ENCODE measurements at places on chromosomes 16 and 17.
A peak's percentile ranks its signal among the peaks of the same experiment; 100 is the strongest.

GRCh38 chr16:66751053-66751302 is 431 bp downstream of the DYNC1LI2 start:
- DNase-seq = no peak

- no peak for DNase-seq
Measured at GRCh38 chr17:16434662-16435061, 19.3 kb downstream of the TRPV2 start.

DNA sequence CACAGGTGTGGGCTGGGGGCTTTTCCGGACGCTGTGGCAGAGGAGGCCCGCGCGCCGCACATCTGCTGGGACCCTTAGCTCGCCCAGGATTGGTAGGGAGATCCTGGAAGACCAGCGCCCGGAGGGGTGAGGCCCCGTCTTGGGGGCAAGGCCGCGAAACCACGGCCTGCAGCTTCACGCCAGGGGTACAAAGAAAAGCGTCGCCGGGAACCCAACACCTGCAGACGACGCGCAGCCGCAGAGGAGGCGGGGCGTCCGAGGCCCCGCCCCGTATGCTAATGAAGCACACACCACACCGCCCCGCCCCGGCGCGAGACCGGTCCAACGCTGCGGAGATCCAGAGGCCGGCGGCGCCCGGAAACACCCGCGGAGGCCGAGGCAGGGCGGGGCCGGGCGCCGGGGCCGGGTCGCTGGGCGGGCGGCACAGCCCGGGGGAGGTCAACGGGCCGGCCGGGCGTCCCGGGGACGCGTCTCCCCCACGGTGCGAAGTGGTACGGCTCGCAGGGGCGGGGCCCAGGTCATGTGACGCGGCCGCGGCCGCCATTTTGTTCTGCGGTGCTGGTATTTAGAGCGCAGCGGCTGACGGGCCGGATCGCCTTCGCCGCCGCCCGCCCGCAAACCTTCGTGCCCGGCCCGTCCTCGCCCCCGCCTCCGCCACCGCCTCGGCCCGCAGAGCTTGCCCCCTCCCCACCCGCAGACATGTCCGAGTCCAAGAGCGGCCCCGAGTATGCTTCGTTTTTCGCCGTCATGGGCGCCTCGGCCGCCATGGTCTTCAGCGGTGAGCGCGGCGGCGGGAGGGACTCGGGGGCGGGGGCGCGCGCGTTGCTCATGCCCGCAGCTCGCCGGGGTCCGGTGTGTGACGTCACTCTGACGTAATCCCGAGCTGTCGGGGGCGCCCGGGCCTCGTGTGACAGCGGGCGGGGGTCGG is at the start of gene ATP6V0C:
TSS of gene ATP6V0C (plus strand) at position 548 of the 928 bp plus-strand sequence. CDS start at position 700, 152 bp downstream.
- peak; percentile 94 for DNase-seq

GRCh38 chr16:53629607-53630312 is 73.9 kb downstream of the RPGRIP1L start:
- DNase-seq = no peak

DNA sequence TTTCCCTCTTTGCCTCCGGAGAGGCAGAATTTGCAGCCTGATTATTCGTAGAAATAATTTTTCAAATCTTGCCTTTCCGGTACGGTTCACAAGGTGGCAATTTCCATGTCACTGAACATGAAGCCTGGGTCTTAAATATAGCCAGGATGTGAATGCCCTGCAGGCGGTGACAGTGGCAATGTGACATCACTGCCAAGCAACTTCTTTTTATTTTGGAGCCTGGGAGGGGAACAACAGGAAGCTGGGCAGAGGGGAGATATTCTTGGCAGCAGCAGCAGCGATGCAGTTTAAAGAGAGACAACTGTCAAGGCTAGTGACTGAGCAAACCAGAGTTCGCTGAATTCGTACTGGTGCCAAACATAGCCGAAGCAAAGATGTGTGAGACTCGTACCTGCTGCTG is 171.1 kb downstream of the SNX29 start:
- no peak for DNase-seq

DNA sequence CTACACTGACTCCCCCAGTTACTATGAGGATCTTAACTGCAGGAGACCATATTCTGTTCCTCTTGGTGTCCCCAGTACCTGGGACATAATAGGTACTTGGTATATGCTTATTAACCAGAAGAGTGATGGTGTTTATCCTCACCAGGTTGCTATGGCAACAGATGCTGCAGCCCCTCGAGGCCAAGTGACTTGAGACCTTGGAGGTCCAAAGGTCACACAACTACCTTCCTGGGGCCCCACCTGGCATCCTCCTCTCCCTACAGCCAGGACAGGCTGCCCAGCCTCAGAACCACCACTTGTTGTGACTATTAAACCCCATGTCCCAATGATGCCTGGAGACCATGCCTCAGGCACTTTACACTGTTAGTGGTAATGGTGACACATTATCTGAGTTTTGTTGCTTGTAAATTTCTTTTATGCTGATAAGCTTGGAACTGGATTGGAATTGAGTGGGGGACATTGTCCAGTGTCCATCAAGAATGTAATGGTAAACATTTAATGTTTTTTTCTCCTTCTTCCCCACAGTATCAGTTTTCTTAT is 189.4 kb downstream of the CCDC182 start:
- DNase-seq = no peak

GRCh38 chr16:82628088-82628423 is 1.3 kb downstream of the CDH13 start:
- no peak for DNase-seq

DNA sequence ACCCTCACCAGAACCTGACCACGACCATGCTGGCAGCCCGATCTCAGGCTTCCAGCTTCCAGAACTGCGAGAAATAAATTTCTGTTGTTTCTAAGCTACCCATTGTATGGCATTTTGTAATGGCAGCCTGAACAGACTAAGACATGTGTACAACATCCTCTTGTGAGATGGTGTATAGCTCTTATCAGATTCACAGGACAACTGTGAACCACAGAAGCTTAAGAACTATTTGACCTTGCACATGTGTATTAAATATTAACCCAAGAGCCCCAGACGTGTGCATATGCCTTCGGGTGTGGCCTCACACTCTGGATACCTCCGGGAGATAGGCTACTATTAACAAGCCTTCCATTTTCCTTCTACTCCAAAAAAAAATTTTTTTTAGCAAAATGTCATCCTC is 248.9 kb downstream of the SLC39A11 start:
- DNase-seq = no peak

DNA sequence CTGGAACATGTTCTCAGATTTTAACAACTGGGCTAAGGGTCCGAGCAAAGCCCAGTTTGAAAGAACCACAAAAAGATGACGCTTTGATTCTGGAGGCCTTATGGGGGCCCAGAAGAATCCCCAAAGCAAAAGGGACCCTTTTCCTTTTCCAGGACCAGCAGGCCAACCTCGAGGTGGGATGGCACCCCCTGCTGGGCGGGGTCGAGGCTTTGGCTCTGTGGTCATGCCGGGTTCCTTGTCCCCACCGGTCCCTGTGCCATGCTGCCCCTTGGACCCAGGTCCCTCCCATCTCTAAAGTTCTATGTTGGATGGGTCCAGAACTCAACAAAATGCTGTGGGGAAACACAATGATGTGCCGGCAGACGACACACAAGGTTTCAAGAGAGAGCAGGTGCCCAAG is 30.9 kb downstream of the TMEM204 start:
- DNase-seq = no peak

- no peak for DNase-seq
Measured at GRCh38 chr16:24815021-24815420, 30.7 kb upstream of the SLC5A11 start.

DNA sequence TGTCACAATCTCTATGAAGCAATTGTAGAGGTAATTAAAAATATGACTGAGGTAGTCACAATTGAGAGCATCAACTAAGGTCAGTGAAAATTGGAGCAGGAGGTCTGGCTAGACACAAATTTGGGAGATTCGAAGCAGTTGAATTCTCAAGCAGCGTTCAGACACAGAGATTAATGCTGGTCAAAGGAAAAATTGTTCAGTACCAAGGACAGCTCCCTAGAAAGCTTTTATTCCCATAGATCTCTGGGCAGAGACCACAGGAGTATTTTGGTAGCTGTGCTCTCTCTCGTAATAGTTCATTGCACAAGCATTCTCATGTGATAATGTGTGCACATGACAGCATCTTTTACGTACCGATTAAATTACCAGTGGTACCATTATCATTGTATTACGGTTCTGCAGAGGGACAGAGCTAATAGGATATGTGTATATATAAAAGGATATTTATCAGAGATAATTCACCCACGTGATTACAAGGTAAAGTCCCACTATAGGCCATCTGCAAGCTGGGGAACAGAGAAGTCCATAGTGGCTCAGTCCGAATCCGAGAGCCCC is 387.5 kb upstream of the HSBP1 start:
- DNase-seq = no peak

DNA sequence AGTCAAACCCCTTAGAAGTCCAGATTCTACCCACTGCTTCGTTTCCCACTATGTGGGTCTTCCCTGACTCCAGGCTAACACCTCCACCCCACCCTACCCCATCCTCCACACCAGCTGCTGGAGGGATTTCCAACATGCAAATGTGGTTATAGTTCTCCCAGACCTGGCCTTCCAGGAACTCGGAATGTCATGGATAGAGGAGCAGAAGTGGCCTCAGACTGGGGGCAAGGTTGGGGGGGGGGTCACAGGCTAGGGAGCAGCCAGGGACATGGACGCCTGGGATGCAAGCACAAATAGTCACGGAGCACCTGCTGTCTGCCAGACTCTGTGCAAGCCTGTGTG is 2.0 kb downstream of the CAMKK1 start:
- no peak for DNase-seq

DNA sequence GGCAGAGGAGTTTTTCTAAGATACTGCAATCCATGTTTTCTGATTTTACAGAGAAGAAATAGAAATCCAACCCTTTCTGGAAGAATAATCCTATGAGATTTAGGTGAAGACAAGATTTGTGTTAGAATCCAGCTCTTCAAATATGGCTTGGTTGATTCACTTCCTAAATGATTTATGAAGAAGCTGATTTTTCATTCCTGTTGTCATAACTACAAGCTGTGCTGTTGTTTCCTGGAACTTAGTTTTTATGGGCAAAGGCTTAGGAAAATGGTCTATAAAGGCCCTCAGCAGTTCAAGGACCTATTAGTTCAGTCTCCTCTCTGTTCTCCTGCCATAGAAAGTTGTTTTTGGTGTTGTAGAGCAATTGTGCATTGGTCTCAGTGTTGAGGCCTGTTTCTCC is 174.2 kb upstream of the FAM20A start:
- no peak for DNase-seq

DNA sequence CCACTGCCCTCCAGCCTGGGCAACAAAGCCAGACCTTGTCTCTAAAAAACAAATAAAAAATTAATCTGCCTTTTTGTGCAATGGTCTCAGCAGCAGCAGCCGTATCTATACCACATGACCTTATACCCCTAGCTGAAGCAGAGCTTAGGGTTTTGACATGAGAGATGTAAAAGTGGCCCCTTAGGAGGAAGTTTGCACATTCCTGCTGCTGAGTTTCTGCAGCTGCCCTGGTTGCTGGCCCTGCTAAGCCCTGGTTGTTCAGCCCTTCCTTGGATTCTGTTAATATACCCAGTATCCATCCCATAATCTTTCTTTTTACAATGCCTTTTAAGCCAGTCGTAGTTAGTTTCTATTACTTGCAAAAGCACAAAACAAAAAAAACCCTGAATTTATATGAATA is 33.0 kb upstream of the PRKCB start:
- no peak for DNase-seq
